ENCODE measurements at places on chromosomes 2 and 18. TPM values are rescaled to one million over a fixed set of nuclear protein-coding genes. Genes with fewer than 3 reads are reported as not detected.

PARD6G gene
- total RNA-seq, result 3.6 TPM

ABCG5 gene
- total RNA-seq, result not detected

DNA sequence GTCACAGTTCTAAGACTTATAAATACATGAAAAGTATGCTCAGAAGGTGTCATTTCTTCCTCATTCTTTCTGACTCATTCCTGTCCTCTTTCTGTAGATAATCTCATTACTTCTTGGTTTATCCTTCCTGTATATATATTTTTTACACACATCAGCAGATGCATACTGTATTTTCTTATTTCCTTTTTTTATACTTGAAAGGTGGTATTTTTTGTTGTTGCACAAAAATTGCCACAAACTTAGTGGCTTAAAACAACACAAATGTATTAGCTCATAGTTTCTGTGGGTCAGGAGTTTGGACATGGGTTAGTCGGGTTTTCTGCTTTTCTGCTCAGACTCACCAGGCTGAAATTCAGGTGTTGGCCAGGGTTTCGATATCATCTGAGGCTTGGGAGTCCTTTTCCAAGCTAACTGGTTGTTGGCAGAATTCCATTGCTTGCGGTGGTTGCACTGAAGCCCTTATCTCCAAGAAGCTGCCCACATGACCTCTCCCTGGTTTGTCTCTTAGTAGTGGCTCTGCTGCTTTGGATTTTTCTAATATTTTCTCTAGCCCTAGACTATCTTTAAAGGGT, 162.6 kb downstream of the FMNL2 start:
- peak; percentile 86 for DNase-seq

GRCh38 chr2:23823863-23824262, 103.1 kb downstream of the ATAD2B start:
- DNase-seq, result no peak

DNA sequence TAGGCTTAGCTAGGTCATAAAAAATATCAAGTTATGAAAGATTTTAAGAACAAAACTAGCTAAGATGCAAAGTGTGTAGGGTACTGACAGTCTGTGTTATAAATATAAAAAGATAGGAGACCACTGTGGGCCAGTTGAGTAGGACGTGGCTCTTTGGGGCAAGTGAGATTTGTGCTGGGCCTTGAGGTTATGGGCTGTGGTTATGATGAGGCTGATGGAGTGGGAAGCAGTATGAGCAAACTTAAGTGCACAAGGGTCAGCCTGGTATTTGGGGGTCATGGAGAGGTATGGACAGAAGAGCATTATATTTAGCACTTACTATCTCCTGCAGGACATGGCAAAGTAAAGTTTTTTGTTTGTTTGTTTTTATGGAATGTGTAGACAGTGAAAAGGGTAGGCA, 70.1 kb downstream of the SETBP1 start:
- DNase-seq, result no peak
